ENCODE measurements at places on chromosomes 4 and X.

DNA sequence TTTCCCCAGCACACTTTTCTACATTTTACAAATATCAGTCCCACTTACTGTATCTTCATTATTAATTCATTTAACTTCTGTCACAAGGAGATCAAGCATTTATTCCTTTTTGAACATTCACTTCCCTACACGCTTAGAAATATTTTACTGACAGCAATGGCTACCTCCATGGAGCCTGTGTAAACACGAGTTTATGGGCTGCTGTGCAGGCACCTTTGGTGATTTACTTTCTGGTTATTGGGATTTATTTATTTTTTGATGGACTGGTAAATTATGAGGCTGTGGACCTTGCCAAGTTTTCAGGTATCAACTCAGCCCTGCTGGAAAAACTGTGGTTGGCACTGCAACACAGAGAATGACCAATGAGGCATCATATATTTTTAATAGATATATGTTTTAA, 45.4 kb upstream of the PAQR3 start:
- DNase-seq = no peak

- DNase-seq = peak; percentile 4
Measured at GRCh38 chr4:135418353-135418752, 1216.8 kb upstream of the PABPC4L start.

- DNase-seq = no peak
Measured at GRCh38 chrX:148928811-148929210, 428.4 kb downstream of the AFF2 start.

- DNase-seq = no peak
Measured at GRCh38 chr4:130165381-130165780, 1069.4 kb downstream of the C4orf33 start.

- no peak for DNase-seq
Measured at GRCh38 chr4:108094923-108095482, 73.7 kb downstream of the LEF1 start.

DNA sequence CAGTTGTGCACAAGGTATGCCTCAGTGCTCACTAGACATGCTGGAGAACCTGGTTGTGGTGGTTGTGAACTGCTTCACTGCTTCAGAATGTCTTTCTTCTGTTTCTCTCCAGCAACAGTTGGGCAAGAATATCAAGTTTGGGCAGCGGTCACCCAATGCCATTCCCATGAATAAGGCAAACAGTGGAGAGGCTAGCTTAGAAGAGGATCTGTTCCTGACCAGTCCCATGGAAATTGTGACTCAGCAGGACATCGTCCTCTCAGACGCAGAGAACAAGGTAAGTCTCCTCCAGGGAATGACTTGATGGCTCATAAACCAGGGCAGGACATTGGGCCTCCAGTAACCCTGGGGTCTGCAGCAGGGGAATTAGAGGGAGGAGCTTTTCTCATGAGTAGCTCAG, 79.9 kb downstream of the AASDH start:
- DNase-seq = no peak

GRCh38 chr4:168098248-168098717, 5.9 kb downstream of the ANXA10 start:
- DNase-seq = peak; percentile 39

- DNase-seq = no peak
Measured at GRCh38 chr4:138647433-138647832, 368.1 kb upstream of the NOCT start.

DNA sequence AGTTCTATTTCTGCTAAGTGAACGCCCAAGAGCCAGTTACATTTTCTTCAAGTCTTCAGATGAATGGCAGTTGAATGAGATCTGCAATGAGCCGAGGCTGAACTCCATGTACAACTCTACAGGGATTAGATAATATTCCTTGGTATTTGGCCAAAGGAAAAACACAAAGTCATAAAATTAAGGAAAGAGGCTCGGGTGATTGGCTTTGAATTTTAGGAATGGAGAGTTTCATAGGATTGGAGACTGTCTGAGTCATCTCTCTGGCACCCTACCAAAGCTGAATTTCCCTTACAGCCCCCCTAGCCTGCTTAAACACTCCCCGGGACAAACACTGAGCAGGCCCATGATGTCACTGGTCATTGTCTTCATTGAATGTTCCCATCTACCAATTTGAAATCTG, 188.0 kb upstream of the C1QTNF7 start:
- DNase-seq = no peak

DNA sequence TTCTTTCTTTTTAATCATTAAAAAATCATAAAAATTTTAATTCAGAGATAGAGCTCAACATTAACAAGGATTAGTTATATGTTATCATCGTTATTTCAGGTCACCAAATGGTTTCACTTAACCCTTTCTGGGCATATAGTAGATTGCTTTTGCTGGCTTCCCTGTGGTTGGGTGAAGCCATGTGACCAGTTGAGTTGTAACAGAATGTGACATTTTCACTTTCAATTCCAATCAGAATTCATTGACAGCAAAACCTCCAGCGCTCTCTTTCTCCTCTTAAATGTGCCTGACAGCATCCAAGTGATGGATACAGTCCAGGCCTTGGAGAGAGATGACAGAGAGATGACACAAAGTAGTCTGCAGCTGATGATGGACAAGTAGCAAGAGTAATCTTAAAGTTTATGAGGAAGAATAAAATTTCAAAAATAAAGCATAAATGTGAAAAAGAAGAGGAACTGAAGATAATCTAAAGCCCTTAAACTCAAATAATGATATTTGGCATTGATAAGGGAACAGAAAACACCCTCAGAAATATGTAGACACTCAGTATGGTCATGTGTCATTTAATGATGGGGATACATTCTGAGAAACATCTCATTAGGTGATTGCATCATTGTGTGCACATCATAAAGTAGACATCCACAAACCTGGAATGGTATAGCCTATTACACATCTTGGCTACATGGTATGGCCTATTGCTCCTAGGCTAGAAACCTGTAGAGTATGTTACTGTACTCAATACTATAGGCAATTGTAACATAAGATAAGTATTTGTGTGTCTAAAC, 92.3 kb upstream of the QRFPR start:
- DNase-seq = no peak
